Stimulated activated CD8-positive, alpha-beta memory T cell treated with anti-CD3 and anti-CD28 coated beads, Interleukin-4, amount 100 ng/mL, for 1 hour (primary cell): ENCODE measurements at places on chromosomes 2 and 18.

DNA sequence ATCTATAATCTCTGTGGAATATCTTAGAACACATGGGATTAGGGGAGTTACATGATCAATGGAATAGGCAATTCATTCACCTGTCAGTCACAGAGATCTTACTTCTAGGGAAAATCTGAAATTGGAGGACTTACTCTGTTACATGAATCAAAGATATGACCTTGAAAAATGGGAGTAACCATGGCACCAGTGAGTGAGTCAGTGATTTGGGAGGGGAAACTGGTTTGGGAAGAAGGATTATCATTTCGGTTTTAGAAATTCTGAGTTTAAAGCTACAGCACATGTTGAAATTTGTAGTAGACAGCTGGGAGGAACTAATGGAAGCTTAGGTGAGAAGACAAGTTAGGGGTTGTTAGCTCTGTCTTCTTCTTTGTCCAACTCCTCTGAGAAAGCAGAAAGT is 153.7 kb downstream of the CAMKMT start:
- DNase-seq = no peak

- DNase-seq = no peak
Observed at GRCh38 chr2:108536133-108536780, 2.0 kb downstream of the LIMS1 start.

DNA sequence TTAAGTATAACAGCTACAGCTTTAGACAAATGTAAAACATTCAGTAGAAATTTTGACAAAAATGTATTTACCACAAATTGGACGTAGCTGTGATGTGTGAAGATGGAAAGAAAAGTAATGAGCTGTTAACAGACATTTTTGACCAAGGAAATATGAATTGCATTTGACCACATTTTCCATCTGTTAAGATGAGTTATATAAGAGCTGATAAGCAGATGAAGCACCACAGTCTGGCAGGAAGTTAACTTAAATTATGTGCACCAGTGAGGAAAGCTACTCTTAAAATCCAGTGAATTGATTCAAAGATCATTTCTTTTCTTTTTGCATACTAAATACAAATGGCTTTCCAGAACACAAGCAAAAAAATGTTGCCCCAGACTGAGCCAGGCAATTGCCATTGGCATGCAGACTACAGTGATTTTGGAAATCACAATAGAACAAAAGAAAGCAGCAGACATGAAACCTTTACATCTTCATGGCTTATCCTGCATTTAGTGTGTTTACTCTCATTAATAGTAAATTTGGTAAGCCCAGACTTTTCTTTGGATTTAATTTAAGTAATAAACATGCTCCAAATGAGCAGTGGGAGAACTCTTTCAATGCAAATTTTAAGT is 493.7 kb downstream of the TMX3 start:
- no peak for DNase-seq

- no peak for DNase-seq
Observed at GRCh38 chr2:81542119-81542518, 1237.6 kb upstream of the LRRTM1 start.

GRCh38 chr2:217622205-217623060 is 380.4 kb downstream of the TNS1 start:
- DNase-seq = no peak

DNA sequence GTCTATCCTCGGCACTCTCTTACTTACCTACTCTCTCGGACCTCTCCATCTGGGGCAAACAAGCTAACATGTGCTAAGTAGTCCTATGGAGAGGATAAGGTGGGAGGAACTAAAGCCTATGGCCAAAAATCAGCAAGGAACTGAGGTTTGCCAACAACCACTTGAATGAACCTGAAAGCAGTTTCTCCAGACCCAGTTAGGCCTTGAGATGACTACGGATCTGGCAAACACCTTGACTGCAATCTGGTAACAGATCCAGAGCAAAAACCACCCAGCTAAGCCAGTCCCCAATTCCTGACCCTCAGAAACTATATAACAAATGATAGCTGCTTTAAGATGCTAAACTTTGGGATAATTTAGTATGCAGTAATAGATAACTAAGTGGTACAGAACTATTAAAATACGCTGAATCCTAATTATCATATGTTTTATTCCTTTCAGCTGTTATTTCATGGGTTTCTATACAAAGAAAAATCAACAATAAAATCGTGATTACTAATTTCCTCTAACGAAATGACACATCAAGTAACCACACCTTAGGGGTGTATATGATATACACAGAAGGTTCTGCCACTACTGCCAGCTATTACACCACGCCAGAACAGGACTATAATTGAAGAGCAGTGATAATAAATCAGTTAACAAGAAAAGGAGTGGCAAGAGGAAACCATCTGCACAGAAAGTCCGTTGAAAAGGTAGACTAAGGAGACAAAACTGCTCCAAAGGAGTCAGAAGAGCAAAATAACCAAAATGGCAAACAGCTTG is 3.2 kb downstream of the FARSB start:
- DNase-seq = no peak

DNA sequence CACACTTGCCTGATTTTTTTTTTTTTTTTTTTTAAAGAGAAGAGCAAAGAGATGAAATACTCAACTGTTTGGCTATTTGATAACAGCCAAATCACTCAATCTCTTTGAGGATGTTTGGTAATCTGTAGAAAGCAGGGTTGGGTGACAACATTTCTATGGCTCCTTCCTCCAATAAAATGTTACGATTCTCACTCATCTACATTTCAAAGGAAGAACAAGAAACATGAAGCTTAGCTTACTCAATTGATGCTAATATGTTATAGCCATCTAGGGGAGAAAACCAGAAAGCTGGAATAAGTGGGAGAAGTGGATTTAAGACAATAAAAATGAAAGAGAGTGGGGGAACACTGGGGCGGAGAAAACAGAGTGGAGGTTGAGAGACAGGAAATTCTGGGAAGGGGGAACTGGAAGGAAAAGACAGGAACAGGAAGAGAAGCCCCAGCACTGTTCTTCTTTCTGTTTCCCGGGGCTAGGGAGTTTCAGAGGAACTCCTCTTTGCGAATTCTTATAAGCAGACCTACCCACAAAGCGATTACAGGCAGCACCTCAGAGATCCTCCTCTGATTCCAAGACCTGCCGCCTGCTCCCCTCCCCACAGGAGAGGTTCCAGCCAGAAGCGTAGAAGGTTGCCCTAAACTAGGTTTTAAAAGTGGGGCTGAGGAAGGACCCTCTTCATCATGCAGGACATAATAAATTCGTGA is 13.3 kb downstream of the ST3GAL5 start:
- no peak for DNase-seq

DNA sequence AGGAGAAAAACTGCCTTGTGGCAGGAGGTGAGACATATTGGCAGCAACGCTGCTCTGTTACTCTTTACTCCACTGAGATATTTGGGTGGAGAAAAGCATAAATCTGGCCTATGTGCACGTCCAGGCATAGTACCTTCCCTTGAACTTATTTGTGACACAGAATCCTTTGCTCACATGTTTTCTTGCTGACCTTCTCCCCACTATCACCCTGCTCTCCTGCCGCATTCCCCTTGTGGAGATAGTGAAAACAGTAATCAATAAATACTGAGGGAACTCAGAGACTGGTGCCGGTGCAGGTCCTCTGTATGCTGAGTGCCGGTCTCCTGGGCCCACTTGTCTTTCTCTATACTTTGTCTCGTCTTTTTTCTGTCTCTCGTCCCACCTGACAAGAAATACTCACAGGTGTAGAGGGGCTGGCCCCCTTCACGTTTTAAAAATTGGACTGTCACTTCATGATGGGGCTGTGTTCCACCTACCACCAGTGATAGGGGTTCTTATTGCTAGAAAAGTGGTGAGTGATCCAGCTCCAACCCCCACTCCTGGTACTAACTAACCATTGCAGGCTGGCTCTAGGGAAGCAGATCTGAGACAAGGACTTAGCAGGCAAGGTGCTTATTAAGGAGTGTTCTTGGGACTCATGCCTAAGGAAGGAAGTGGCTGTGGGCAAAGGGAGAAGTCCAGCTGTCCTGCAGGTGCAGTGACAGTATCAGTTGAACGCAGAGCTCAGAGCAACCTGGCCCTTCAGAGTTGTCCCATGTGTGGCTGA is 51.7 kb downstream of the LONRF2 start:
- no peak for DNase-seq

DNA sequence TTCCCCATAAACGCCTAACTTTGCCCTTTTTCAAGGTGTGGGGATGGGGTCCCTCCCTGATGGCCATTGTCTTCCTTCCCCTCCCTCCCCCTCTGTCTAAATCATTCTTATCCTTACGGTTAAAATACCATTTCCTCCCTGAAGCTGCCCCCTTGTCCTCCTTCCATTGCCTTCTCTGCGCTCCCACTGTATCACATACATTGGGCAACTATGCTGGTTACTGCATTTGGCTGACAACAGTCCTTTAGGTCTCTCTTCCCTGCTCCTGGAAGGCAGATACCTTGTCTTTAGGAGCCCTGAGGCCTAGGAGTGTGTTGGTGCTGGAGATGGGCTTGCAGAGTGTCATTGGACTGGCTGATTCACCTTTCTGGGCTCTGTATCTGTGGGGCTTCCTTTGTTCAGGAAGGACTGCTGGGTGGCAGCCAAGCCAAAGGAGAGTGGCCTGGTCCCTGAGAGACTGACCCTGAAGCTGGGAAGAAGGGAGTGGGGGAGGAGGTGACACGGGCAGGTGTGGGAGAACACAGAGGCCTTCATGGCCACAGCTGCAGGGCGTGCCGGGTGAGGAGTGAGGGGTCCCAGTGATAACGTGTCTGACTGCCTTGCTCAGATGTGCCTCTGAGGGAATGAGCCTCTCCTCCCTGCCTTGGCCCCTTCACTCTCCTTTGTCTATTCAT is 2.2 kb downstream of the WNT6 start:
- no peak for DNase-seq

DNA sequence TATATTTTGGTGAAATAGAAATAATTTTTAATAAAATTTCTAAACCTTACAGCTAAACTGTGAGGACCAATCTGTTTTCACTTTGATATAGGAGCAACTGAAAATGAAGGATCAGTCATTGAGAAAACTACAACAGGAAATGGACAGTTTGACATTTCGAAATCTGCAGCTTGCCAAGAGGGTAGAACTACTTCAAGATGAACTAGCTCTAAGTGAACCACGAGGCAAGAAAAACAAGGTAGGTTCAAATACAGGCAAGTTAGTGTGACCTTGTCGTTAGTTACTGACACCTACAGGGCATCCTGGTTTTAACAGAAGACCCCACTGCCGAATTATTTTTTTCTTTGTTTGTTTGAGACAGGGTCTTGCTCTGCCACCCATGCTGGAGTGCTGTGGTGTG is 75.5 kb upstream of the STON1 start:
- no peak for DNase-seq

DNA sequence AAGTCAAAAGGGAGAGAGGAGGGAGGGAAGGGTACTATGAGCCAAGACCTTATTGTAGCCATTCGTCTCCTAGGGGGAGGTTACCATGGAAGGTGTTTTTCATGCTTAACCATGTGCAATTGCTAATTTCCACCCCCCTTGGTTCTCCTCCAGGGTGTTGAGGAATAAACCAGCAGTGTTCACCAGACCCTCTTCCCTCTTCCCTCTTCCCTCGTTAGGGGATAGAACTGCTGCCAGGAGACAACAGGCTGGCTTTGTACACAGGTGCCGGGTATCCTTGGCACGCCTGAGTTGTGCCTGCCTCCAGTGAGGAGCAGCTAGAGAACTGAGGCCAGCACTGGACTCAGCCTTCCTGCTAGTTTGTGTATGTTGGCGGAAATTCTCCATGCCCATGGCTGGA is 41.1 kb upstream of the ARL5A start:
- DNase-seq = no peak

GRCh38 chr2:101199251-101199791 is 48.1 kb upstream of the TBC1D8 start:
- DNase-seq = no peak

DNA sequence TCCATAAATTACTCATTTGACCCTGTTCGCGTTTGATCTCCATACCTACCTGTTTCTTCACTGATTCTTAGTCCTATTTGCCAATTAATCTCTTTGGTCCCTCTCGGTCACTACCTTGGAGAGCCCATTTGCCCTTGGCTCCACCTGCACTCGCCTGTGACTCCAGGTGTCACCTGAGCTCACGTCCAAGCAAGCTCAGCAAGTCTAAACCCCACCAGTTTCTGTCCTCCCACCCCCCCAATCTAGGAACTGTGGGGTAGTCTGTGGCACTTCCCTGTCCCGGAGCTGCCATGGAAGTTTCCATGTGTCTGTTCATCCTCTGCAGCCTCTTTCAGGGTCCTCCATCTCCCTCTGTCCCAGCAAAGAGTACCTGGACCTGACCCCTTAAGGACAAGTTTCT is 68.1 kb upstream of the BCL2L11 start:
- no peak for DNase-seq

DNA sequence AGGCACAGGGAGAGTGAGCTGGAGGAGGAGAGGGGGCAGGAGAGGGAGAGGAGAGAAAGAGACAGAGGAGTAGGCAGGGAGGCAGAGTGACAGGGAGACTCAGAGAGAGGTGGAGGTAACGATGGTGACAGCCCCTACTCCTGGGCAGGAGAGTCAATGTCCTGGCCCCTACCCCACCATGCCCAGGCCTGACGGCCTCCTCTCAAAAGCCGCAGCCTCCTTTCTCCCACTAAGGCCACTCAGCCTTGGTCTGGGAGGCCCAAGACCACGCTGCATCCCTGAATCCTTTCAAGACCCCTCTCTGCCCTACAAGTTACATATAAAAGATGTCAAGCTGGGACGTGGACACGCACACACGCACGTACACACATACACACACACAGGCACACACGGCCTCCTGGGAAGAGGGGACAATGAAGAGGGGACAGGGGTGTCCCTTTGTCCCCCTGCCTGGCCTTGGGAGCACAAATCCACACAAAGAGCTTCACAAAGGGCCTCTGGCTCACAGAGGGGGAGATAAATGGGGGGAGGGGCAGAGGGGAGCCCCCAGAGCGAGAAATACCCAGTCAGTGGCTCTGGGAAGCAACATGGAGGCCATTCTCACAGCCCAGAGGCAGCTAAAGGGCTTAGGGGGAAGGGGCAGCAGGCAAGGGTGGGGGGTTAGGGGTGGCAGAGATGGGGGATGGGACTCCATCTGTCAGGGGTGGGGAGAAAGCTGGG is 19.5 kb upstream of the TNS1 start:
- DNase-seq = no peak

- no peak for DNase-seq
Observed at GRCh38 chr2:198096002-198096401, 291.6 kb downstream of the PLCL1 start.

GRCh38 chr2:47520825-47521665 is 118.1 kb downstream of the MSH2 start:
- DNase-seq = peak; percentile 47

- no peak for DNase-seq
Observed at GRCh38 chr2:229335877-229336346, 64.8 kb upstream of the PID1 start.

DNA sequence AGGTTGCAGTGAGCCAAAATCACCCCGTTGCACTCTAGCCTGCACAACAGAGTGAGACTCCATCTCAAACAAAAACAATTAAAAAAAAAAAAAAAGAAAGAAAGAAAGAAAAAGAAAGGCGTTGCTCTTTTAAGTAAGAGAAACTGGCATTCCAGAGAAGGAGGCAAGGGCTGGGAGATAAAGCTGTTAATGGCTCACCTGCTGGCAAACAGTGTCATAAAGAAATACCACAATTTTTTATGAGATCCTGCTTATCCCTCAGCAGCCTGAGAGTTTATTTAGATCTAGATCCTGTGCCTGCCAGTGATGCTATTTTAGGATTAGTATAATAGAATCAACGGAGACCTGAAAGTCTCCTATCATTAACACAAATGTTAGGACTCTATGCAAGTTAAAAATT is 16.3 kb downstream of the SLC19A3 start:
- DNase-seq = no peak
